ENCODE measurements at places on chromosomes 4 and X. TPM values are rescaled to one million over a fixed set of nuclear protein-coding genes. Genes with fewer than 3 reads are reported as not detected.

GRCh38 chr4:163256680-163257343 lies 75.6 kb downstream of the NPY1R start:
- H3K36me3 ChIP-seq = no peaks in the 10 kb centered on the region
- DNase-seq = no peak
- no peaks in the 10 kb centered on the region for H3K4me1 ChIP-seq
- no peak overlapping the region for H3K4me3 ChIP-seq

DNA sequence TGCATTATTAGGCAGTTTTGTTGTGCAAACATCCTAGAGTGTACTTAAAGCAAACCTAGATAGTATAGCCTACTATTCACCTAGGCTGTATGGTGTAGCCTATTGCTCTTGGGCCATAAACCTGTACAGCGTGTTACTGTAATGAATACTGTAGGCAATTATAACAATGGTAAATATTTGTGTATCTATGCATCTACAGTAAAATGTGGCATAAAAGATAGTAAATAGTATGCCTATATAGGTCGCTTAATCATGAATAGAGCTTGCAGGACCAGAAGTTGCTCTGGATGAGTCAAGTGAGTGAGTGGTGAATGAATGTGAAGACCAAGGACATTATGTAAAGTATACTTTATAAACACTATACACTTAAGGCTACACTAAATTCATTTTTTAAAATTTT lies 16.6 kb downstream of the USO1 start:
- DNase-seq = no peak
- no peak overlapping the region for H3K27ac ChIP-seq
- H3K4me3 ChIP-seq = no peak overlapping the region
- no peaks in the 10 kb centered on the region for H3K4me1 ChIP-seq

DNA sequence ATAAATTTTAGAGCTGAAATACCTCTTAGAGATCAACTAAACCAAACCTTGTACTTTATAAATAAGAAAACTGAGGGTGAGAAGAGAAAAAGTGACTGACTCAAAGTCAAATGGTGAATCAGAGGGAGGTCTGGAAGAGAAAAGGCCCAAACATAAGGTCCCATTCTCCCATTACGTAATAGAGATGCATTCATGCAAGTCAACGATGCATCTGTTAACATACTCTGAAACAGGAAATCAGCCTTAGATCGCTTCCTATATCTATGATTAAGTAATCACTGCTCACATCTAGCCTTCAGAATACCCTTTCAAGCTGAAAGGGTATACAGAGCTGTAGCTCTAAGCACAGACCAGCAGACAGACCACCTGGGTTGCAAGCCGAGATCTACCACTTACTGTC lies 6.5 kb downstream of the RNF150 start:
- H3K4me3 ChIP-seq = no peak overlapping the region
- no peaks in the 10 kb centered on the region for H3K36me3 ChIP-seq
- H3K27ac ChIP-seq = no peak overlapping the region
- H3K27me3 ChIP-seq = peaks cover 18% of the 10 kb centered on the region

DNA sequence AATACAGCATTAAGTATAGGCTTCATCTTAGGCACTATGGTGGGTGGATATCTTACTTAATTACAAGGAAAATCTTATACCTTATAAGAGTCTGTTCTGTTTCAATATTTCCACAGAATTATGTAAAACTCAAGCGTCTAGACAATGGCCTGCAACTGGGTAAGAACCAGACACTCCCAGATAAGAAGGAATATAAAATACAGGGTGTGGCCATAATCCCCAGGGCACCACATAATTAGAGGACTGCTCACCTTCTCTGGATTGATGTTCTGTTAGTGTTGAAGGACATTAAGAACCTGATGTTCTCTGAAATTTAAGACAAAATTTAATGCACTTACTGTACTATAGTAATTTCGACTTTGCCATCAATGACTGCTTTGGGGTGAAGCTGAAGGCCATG lies 198.2 kb upstream of the ARSJ start:
- no peak for DNase-seq
- no peaks in the 10 kb centered on the region for H3K4me1 ChIP-seq
- no peak overlapping the region for H3K27ac ChIP-seq
- H3K27me3 ChIP-seq = no peaks in the 10 kb centered on the region
- no peak overlapping the region for H3K4me3 ChIP-seq
- no peaks in the 10 kb centered on the region for H3K36me3 ChIP-seq

- H3K27me3 ChIP-seq = no peaks in the 10 kb centered on the region
- no peak overlapping the region for H3K4me3 ChIP-seq
- no peak for DNase-seq
- H3K36me3 ChIP-seq = peaks cover 4% of the 10 kb centered on the region
- no peak overlapping the region for H3K27ac ChIP-seq
These were observed 144.6 kb downstream of the KIT start for GRCh38 chr4:54802336-54802735.

The LRCH2 gene
- total RNA-seq = 8.6 TPM

DNA sequence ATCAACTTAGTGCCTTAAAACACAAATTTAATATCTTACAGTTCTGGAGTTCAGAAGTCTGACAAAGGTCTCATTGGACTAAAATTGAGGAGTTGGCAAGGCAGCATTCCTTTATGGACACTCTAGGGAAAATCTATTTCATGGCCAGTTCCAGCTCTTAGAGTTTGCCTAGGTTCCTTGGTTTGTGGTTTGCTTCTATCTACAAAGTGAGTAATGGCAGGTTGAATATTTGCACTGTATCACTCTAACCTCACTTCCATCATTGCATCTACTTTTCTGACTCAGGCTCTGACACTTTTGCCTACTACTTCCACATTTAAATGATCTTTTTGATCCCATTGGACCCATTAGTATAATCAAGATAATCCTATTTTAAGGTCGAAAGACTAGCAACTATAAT lies 64.7 kb upstream of the PCDH10 start:
- H3K4me3 ChIP-seq = no peak overlapping the region
- DNase-seq = no peak
- H3K27me3 ChIP-seq = no peaks in the 10 kb centered on the region
- no peaks in the 10 kb centered on the region for H3K36me3 ChIP-seq
- no peaks in the 10 kb centered on the region for H3K4me1 ChIP-seq
- H3K27ac ChIP-seq = no peak overlapping the region

DNA sequence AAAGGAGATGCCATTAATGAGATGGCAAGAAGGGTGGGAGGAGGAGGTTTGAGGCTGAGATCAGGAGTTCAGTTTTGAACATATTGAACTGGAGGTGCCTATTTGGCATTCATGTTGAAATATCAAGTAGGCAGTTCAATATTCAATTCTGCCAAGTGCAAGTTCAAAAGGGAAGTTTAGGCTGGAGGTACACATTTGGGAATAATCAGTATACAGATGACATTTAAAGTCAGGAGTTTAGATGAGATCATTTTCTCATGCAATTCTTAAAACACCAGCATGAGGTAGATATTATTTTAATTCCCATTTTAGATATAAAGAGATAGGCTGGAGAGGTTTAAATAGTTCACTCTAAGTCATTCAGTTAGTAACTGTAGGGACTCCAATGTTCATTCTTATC lies 26.1 kb downstream of the COQ2 start:
- H3K27ac ChIP-seq = no peak overlapping the region
- no peaks in the 10 kb centered on the region for H3K27me3 ChIP-seq

The SAT1 gene
- 54.5 TPM for total RNA-seq

Measured in GM23338 (cell line).